NCI-H2081 (cell line): ENCODE measurements at places on chromosomes 6 and 20.

GRCh38 chr6:148854096-148854495 is 107.3 kb downstream of the UST start:
- DNase-seq, result no peak

DNA sequence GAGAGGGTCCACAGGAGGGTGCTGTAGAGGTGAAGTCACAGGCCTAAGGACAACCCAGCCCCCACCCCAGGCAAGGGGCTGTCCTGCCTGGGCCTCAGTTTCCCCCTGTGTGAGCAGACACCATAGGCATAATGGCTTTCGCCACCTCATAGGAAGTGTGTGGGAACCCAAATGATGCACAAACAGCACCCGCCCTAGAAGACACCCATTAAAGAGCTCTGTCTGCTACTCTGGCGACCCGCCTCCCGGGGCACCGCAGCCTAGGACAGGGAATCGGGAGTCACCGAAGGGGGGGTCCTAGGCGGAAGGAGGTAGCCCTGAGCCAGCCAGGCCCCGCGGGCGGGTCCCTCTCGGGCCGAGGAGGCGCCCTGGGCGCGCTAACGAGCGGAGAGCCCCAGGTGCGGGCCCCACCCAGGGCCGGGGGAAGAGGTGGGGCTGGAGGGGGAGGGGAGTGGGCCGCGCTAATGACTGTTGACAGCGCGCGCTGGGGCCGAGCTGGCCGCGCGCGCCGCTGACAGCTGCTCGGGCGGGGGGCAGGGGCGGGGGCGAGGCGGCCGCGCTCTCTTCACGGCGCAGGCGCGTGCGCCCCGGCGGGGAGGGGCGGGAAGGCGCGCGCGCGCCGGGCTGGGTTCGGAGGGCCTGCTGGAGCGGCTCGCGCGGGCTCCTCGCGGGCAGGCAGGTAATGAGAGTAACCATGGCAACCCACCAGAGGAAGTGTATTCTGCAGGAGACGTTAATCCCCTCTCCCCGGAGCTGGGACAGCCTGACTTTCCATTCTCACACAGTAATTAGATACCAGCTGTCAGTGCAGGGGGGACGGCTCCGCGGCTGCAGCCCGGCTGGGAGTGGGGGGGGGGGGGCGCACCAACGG is 48.9 kb downstream of the NOL4L start:
- DNase-seq, result peak; percentile 97

DNA sequence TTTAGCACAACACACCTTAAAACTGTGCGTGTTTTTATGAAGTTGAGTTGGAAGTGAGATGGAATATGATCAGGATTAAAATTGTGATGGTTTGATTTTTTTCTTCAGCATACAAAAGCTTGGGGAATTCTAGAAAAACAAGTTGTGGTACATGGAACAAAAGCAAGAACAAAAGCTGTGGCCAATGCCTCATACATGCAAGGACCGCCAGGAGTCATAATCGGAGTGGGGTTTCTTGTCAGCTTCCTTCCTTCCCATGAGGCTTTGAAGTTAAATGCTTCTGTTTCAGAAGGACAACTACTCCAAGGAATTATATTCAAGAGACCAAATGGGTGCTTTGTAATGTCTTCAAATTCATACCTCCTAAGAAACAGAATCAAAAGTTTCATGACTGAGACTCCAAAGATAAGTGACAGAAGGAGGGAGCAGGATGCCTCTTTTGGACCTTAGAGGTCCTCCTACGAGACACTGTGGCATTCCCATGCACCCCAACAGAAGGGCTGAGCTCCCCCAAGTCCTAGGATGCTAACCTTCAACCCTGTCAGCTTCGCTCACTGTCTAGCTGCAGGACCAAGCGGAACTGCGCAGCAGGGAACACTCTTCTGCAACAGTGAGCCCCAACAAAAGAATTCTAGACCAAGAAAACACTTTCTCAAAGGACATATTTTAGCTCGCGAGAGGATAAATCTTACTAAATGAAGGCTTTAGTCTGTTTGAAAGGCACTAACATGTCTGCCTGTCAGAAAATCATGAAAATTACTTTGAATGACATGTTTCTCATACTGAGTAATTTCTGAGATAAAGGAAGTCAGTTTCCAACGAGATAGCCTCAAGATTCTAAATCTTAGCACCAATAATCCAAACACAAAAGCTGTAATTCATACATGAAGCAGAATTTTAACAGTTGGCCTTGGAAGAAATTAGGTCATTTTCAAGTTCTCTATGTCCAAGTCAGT is 108.5 kb upstream of the NHSL1 start:
- no peak for DNase-seq

DNA sequence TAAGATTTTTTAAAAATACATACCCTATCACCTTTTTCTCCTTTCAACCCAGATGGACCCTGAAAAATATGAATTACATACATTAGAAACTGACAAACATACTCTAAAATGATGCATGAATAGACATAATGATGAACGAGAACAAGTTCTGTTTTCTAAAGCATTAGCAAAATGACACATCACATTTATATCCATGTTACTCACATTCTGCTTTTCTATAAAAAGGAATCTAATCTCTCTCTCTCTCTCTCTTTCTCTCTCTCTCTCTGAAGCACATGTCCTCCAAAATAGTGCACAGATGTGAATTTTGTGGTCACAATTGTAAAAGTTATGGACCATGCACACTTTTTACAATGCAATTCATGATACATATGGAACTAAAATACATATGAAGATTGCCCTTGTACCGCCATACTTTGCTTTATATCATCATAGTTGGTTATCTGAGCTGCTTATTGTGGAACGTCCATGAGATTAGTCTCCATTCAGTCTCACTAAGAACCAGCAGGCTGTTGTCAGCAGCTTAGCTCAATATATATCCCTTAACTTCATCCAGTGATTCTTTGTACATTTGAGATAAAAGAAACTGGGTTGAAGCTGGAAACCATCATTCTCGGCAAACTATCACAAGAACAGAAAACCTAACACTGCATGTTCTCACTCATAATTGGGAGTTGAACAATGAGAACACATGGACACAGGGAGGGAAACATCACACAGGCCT is 114.2 kb downstream of the COL12A1 start:
- DNase-seq, result no peak

- no peak for DNase-seq
These were observed 17.1 kb downstream of the SULF2 start for GRCh38 chr20:47768016-47768824.

GRCh38 chr6:33702345-33702977 is 9.0 kb downstream of the UQCC2 start:
- DNase-seq, result no peak

DNA sequence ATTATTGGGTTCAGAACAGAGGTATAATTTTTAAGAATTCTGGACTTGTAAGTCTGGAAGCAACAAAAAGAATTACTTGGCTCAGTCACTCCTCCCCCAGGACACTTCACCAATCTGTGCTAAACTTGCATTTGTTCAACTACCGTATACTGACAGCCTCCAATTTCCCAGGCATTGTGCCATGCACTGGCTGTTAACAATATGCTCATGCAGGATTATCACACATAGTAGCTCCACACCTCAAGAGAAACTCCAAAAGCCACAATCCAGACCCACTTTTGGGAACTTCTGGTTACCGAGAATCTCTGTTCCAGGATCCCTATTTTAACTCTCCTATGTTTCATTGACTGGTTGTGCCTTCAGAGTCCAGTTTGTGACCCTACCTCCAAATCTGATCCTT is 7.7 kb downstream of the ADGRF1 start:
- no peak for DNase-seq

DNA sequence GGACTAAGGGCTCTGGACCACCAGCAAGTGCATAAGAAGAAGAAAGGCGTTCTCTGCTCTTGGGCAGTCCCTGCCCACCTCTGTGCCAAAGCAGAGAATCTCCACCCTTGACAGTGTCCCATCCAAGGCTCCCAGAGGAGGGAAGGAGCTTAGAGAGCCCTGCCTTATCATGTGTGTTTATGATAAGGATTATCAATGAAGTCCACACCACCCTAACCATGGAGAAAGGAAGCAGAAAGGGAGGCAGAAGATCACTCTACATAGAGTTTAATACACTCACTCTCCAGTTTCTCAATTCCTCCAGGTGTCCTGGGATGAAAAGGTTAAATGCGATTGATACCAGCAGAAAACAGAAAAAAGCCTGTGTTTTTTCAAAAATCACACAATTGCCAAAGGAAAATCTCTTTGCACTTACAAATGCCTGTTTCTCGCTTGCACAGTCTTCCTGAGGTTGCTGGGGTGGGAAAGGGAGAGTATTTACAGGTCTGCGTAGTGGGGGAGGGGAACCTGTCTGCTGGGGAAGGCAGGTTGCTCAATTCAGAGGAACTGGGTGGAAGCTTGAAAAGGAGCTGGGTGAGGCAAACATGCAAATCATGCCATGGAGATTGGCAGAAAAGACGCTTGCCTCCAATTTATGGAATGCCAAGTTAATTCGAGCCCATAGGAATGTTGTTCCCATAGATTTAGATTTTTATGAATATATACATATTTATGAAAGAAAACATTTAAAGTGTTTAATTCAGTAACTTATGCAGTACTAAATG is 104.0 kb downstream of the EYA2 start:
- DNase-seq, result no peak

DNA sequence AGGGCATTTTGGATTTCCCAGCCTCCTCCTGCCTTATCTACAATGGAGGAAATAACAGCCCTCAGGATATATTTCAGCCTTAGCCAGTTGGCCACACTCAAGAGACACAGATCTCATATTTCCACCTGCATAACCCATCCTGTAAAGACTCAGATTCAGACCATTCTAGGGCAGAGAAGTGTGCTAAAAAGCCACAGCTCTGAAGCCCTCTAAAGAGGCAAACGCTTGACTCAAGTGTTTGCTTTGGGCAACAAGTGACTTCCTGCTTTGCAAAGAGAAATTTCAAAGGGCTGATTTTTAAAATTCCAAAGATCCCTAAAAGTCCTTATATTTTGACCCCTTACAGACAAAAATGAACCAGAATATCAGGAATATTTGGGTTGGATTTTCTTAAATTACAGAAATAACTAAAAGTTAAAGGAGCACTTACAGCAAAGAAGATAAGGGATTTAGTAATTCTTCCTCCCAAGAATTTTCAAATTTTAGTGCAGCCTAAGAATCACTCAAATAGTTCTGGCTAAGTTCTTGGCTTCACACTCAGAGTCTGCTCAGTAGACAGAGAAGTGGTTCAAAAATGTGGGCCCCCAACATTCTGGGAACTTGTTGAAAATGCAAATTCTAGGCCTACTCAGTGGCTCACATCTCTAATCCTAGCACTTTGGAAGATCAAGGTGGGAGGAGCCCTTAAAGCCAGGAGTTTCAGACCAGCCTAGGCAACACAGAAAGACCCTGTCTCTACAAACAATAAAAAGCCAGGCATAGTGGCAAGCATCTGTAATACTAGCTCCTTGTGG is 18.9 kb upstream of the ADGRF5 start:
- DNase-seq, result no peak

- DNase-seq, result no peak
These were observed 30.0 kb upstream of the RALY start for GRCh38 chr20:33963751-33964150.

DNA sequence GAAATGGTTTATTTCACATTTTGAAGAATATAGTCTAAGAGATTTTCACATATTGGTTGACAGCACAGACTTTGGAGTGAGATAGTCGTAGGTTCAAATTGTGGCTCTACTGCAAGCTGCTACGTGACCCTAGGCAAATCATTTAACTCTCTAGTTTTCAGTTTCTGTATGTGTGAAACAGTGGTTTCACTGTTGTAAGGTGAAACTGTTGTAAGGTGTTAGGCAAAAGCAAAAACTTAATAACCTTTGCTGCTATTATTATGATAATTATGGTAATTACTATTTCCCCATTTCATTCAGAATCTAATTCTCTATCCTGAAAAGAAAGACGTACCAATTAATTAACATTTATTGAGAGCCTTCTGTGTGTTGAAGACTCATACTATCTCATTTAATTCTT is 144.2 kb downstream of the REV3L start:
- no peak for DNase-seq

GRCh38 chr6:70222439-70222749 is 80.5 kb downstream of the COL9A1 start:
- DNase-seq, result peak; percentile 42
